ENCODE measurements at places on chromosomes 3 and 15.

- no peak for DNase-seq
Measured at GRCh38 chr15:91192690-91193377, 92.8 kb downstream of the SV2B start.

- DNase-seq, result no peak
Measured at GRCh38 chr15:48603123-48603500, 42.4 kb downstream of the FBN1 start.

- no peak for DNase-seq
Measured at GRCh38 chr3:39106281-39106811, 1.1 kb downstream of the GORASP1 start.

DNA sequence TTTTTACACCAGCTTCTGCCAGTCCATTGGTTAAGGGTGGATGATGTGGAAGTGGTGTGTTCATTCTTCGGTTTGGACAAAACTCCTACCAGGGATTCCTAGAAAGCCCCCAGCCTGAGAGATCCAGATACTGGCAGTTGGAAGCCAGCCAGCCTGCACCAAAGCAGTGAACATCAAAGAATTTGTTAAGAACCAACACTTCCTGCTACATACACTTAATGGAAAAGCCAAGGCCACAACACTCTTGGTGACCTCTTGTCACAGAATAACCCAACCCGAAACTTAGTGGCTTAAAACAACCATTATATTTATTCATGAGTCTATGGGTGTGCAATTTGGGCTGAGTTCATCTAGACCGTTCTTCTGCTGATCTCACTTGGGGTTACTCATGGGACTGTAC lies 42.9 kb upstream of the ADAMTS9 start:
- DNase-seq, result no peak

DNA sequence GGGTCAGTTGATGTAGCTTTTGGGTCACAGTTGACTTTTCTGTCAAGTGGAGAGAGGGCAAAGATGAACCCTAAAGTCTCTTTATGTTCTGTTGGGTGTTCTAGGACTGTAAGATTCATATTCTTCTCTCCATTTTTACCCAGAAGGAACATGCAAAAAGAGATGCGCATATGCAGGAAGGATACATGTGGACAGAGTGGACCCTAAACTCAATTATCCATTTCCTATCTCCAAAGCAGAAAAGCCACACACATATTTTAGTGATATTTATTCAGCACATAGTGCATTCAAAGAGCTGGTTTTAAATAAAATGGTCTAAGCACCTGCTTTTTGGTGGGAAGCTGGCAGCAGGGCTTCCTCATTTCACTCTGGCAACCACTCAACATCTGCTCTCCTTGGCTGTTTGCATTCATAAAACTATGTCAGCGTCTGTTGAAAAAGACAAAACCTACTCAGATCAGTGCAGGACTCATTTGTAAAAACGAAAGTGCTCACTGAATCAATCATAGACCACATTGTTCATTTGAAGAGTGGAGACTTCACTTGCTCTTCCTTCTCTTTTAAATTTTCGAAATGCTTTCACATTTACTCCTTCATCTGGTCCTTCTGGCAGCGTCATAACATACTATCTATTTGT lies 96.6 kb downstream of the SEMA6D start:
- DNase-seq, result no peak

Data from NCI-H1930 (cell line).